Activated T-helper 2 cell treated with anti-CD3 and anti-CD28 coated beads, Interferon-gamma antibody, Interleukin-2, Interleukin-4, amounts not matched to agents 10 μg/mL and 5 μg/mL and 100 μg/mL, durations not matched to agents 14 hours and 24 hours and 36 hours (primary cell): ENCODE measurements at places on chromosomes 13 and 19.

DNA sequence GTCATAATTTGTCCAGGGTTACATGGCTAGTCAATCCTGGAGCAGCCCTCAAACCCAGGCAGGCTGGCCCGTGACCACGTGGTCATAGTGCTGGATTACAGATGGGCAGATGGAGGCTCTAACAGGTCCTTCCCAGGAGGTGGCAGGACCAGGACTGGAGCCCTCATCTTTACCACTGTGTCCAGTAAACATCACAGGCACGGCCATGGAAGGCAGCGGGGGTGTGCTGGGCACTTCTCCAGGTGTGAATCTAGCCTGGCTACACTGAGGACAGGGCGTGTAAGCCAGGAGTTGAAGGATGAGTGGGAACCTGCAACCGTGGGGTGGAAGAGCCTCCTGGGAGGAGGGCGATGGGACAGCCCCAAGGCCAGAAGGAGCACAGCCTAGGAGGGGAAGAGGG lies 6.1 kb downstream of the CIC start:
- no peak for DNase-seq

GRCh38 chr19:17348700-17349099 lies 11.3 kb downstream of the GTPBP3 start:
- DNase-seq, result no peak

- no peak for DNase-seq
These were observed 141.2 kb downstream of the URI1 start for GRCh38 chr19:30083125-30083681.

GRCh38 chr13:97855570-97856303 lies 97.7 kb upstream of the IPO5 start:
- DNase-seq, result no peak

DNA sequence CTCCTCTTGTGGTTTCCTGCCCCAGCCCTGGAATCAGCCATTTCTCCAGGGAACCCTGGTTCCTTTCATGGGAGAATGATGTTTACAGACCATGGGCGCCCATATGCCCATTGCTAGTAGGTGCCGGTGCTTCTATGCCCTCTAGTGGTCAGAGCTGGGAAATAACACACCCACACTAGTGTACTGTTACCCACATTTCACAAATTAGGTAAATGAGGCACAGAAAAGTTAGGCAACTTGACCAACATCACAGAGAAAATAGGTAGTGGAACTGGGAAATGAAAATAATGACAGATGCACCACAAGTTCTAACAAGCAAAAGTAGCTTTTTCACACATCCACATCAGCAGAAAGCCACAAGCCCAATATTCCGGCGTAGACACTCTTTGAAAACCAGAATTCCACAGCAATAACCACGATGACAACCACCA lies 1.3 kb upstream of the CEACAM3 start:
- DNase-seq, result peak; percentile 34
